NCI-H748 treated with DMSO at 0.1 percent for 48 hours (cell line): ENCODE measurements at places on chromosomes 3 and 15.
A peak's percentile ranks its signal among the peaks of the same experiment; 100 is the strongest.

- no peak for DNase-seq
Observed at GRCh38 chr3:197428117-197428801, 127.5 kb downstream of the BDH1 start.

GRCh38 chr3:100834332-100834731, 125.0 kb downstream of the TFG start:
- DNase-seq, result no peak

DNA sequence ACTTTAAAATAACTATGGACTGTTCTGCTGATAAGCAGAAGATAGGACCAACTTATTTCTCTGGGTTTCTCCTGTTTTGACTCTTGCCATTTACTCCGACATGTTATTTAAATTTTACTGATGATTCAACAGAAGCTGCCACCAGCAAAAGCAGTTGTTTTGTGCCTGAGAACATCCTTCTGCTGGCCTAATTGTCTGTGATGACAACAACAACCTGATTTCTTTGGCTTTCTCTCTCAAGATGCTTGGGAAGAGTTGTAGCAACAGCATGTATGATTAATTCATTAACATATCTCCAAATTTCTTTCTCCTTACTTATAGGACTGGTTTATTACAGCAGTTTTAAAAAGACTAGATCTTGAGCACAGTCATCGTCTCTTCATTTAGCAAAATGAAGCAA, 36.9 kb upstream of the DYNC1LI1 start:
- DNase-seq, result no peak

GRCh38 chr3:65701516-65701915, 337.2 kb downstream of the MAGI1 start:
- DNase-seq, result no peak

DNA sequence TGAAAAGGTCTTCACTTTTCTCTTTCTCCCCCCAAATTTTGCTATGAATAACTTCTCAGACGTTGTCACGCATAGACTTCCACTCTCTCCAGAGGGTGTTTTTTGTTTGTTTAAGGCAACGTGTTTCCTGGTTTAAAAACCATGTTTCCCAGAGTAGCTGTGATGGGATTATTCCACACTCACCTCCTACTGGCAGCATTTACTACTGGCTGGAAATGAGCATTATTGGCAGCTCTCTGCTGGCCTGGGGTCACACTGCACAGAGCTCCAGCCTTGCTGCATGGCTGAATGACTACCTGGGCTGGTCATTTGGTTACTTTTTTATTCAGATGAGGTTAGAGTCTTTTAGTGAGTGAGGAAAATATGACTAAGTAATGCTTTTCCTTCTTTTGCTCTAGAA, 65.2 kb downstream of the RARB start:
- DNase-seq, result no peak

- no peak for DNase-seq
Observed at GRCh38 chr3:62149962-62150361, 223.4 kb downstream of the FEZF2 start.

GRCh38 chr3:151924753-151925152, 51.3 kb downstream of the SUCNR1 start:
- no peak for DNase-seq

GRCh38 chr3:69320871-69321271, 65.0 kb downstream of the FRMD4B start:
- no peak for DNase-seq

- no peak for DNase-seq
Observed at GRCh38 chr15:88839146-88839545, 35.9 kb downstream of the ACAN start.

- no peak for DNase-seq
Observed at GRCh38 chr3:170010498-170010897, 27.3 kb upstream of the GPR160 start.

GRCh38 chr3:11384074-11384473, 111.9 kb downstream of the ATG7 start:
- no peak for DNase-seq

DNA sequence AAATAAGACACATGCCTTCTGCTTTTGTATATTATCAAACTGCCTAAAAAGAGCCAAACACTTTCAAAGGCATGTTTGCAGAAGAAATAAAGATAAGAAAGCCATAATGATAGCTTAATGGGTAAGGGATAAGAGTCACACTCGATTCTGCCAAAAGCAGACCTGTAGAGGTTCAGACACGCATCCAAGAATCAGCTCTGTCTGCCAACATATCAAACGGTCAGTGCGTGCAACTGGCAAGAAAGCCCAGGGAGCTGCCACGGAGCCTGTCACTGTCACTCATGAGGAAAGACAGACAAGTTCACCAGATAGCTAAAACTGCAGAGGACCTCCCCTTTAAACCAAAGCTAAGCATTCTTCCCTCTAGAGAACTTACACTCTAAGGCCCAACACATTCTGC, 23.2 kb downstream of the DCP1A start:
- DNase-seq, result no peak

DNA sequence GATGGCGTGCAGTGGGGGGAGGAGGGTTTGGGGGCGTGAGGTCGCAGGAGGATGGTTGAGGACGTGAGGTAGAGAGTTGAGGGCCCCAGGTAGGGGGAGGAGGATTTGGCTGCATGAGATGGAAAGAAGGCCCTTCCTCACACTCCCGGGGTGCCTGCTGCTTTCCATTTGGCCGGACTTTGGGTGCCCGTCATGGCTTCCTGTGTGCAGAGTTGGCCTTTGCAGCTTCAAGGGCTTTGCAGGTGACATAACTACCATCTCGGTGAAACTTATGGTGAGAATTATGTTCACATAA, 1.7 kb downstream of the MLF1 start:
- DNase-seq, result no peak

DNA sequence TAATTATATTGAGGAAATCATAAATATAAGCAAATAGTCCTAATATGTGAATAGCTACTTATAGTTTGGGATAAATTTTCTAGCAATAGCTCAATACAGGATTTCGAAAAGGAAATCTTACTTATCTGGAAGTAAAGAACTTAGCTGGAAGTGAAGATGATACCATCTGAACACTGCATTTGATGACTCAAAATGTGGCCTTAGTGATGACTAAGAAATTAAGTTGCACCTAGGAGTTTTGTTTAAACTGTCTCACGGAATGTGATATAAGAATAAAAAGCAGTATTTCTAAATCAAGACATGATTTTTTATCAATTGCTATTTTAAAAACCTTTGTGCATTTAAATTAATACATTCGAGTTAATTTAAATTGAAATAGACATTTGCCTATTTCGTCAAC, 91.2 kb downstream of the EOMES start:
- DNase-seq, result no peak

GRCh38 chr3:69388241-69388640, 2.4 kb upstream of the FRMD4B start:
- DNase-seq, result no peak

GRCh38 chr3:58728723-58729122, 62.1 kb upstream of the FAM3D start:
- DNase-seq, result no peak

GRCh38 chr3:100975714-100976113, 17.5 kb downstream of the ABI3BP start:
- DNase-seq, result no peak

- DNase-seq, result peak; percentile 15
Observed at GRCh38 chr3:64593350-64593749, 94.5 kb downstream of the ADAMTS9 start.

DNA sequence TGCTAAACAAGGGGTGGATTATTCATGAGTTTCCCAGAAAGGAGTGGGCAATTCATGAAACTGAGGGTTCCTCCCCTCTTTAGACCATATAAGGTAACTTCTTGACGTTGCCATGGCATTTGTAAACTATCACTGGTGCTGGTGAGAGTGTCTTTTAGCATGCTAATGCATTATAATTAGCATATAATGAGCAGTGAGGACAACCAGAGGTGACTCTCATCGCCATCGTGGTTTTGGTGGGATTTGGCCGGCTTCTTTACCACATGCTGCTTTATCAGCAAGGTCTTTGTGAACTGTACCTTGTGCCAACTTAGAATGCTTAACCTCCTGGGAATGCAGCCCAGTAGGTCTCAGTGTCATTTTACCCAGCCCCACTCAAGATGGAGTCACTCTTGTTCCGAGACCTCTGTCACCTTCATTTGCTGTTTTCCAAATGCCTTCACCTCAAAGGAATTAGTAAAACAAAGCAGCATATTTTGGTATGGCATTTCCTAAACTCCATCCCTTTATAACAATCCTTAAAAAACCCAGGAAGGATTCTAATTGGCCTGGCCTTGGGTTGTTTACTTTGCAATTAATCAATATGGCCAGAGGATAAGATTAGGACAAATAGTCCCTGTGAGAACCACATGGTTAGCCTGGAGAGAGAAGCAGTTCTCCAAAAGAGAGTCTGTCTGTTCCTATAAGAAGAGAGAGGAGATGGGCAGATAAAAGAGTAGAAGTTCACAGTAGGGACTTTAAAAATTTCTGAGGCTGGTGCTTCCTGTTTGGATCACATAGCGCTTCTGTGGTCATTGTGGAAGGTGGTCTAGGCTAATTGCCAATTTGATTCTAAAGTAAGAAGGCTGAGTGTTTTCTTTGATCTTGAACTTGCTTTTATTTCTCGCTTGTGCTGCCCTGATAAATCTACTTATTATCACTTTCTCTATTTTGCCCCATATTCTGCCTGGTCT, 155.2 kb upstream of the EOMES start:
- no peak for DNase-seq

- no peak for DNase-seq
Observed at GRCh38 chr3:39457361-39457760, 10.1 kb upstream of the MOBP start.

GRCh38 chr3:185942907-185943759, 5.3 kb upstream of the TRA2B start:
- peak; percentile 20 for DNase-seq

GRCh38 chr3:34016925-34017587, 218.6 kb downstream of the PDCD6IP start:
- no peak for DNase-seq

DNA sequence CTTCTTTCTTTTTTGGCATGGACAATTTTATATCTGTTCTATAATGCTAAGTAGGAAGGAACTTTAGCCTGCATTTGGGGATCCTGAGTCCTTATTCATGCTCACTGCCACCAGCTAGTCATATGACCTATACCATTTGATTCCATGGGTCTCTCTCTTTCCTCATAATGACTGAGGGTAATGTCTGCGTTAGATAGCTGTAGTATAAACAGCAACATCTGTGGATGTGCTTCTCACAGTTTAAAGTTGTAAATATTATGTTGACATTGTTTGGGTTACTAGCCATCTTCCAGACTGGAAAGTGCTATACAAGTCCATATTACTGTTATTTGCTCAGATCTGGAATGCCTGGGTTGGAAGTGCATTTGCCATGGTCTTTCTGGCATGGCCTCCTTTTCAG, 274.9 kb upstream of the SEMA6D start:
- no peak for DNase-seq

GRCh38 chr15:101175401-101175800, 76.4 kb downstream of the CHSY1 start:
- no peak for DNase-seq

GRCh38 chr3:186386883-186387560, 25.0 kb upstream of the DGKG start:
- no peak for DNase-seq

DNA sequence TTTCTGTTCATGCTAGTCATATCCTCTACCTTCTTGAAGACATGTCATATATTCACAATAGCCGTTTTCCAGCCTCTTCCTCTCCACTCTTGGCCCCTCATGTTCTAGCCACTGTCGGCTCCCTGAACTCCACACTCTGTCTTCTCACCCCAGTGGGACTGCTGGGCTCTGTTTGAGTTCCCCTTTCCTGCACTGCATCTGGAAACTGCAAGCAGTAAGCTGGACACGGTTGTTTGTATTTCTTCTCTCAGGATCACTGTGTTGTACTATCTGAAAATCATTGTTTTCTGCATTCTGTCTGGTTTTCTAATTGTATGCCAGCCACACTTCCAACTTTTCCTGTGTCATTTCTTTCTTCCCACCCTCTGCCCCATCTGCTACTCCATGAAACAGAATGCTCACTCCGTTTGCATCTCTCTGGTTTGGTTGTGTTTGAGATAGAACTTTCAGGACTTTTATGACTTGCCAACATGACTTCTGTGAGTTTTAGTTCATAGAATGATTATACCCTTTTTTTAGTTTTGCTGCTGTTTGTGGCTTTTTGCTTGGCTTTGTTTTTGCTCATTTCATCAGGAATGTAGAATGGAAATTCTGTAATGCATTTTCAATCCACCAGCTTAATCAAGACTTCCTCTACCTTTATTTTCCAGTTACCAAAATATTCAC, 192.3 kb downstream of the PLCL2 start:
- no peak for DNase-seq

DNA sequence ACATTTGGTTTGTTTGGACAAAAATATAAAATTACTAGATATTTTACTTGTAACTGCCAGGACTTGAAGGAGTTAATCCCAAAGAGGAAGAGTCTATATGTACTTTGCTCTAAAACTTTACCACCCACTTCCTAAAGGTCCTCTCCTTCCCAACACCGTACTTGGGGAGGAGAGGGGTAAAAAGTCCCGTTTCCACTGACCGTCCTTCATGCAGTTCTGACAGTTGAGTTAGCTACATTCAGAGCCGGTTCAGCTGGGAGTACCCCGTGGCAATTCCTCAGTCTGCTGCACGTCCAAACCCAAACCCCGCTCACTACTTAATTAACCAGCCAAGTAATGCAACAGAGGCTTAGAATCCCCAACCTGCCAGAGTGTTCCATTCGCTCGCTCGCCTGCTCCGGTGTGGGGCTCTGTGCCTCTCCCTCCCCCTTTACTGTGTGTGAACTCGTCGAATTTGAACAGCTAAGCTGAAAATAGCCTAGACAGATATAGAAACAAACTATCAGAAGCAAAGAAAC, 519.7 kb downstream of the FOXP1 start:
- DNase-seq, result no peak

- peak; percentile 39 for DNase-seq
Observed at GRCh38 chr3:50345586-50346234, at the start of gene ZMYND10. Gene ZMYND10 (minus strand): TSS chr3:50345732. CDS start chr3:50345579, 153 bp downstream.

DNA sequence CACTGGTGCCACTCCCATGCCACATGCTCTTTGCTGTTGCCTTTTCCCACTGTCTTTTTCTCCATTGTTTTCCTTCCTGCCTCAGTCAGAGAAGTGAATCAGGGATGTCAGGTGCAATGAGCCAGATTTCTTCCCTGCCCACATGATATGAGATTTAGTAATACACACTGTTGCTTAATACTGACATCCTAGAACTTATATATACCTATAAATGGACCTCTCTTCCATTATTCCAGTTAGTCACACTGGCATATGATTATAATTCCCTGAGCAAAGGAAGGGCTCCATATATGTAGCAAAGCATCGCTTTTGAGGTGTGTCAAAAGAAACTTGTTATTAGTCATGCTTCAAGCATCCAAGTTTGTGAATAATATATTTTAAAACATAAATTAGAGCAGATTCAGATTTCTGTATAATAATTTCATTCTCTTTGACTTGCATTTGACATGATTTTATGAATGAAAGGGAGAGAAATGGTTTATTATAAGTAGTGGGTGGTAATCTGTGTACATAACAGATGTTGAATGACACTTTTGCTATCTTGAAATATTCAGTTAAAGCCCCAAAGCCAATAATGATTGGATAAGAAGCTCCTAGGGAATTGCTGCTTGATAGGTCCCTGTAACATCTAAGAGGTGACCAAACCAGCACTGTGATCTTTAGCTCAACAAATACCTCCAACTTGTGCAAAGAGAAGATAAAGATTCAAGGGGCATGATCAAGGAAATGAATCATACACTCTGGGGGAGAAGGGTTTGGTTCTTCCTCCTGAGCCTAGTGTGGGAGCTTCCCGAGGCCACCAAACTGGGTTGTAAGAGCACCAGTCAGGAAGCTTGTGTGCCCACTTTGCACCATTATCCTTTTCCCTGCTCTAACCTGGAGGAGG, 48.6 kb downstream of the CHST2 start:
- DNase-seq, result no peak

- no peak for DNase-seq
Observed at GRCh38 chr15:60391722-60392315, 6.0 kb downstream of the ANXA2 start.
